G401 (cell line): ENCODE measurements at places on chromosomes 16 and 17.

- DNase-seq: no peak
Measured at GRCh38 chr16:25896411-25896810, 204.7 kb downstream of the HS3ST4 start.

DNA sequence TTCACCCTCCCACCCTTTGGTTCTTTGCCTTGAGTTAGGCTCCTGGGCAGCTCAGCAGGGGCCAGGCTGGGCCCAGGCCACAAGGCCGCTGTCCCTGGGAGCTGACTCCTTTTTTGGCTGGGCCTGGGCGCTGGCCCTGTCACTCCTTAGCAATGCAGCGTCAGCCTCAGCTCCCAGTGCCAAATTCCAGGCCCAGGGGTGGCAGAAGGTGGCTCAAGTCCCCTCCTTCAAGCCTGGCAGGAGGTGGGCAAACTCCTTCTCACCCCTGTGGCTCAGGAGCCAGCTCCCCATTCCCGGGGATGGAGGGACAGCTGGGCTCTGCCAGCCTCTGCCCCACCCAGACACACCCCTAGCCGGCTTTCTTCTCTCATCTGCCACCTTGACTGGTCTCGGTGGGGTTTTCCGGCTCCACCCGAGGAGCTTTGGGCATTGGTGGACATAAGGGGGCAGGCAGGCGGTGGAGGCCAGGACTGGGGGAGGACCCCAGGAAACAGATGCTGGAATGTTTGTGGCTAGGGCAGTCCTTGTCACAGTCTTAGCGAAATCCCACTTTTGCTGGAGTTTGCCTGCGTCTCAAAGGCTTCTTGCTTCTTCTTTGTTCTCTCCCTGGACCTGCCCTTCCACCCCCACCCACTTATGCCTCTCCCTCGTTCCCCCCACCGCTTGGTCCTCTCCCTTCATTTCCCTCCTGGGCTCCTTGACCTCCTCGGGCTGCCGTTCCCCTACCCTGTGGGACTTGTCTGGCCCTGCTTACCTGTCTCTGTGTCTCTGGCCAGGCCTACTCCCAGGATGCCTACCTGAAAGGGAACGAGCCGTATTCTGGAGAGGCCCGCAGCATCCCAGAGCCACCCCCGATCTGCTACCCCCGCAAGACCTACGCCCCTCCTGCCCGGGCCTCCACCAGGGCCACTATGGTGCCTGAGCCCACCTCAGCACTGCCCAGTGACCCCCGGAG lies 37.4 kb downstream of the ARHGAP23 start:
- DNase-seq: peak; percentile 68

- peak; percentile 12 for DNase-seq
Measured at GRCh38 chr16:68447653-68448359, 502 bp downstream of the SMPD3 start.

GRCh38 chr17:57667461-57667923 lies 77.6 kb downstream of the CCDC182 start:
- no peak for DNase-seq

DNA sequence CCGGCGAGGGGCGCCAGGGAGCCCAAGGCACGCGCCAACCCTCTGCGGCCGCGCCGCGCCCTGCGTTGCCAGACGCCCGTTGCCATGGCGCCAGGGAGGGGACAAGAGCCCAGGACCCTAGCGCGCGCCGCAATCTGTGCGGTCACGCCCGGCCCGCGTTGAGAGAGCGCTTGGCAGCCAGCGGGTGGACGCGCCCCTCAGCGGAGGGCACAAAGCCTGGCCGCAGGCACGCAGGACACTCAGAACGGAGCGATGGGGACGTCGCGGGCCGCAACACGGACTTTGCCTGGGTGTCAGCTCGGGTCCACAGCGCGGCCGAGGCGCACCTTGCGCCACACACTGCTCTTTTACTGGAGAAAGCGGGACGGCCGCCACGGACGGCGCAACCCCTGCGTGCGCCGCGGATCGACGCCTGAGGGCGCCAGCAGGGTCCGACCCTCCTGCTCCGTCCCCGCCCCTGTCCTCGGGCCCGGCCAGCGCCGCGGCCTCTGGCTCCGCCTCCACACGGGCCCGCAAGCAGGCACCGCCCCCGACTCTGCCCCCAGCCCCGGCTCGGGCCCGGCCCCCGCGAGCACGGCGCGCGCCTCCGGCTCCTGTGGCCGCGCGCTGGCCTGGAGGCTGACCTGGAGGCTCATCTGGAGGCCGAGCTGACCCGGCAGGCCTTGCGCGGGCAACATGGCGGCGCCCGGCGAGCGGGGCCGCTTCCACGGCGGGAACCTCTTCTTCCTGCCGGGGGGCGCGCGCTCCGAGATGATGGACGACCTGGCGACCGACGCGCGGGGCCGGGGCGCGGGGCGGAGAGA lies at the start of gene GFER:
Gene GFER, plus strand, starts transcription at position 650 of the 803 bp plus-strand sequence. Its CDS starts 26 bp downstream, at position 676.
- peak; percentile 86 for DNase-seq

DNA sequence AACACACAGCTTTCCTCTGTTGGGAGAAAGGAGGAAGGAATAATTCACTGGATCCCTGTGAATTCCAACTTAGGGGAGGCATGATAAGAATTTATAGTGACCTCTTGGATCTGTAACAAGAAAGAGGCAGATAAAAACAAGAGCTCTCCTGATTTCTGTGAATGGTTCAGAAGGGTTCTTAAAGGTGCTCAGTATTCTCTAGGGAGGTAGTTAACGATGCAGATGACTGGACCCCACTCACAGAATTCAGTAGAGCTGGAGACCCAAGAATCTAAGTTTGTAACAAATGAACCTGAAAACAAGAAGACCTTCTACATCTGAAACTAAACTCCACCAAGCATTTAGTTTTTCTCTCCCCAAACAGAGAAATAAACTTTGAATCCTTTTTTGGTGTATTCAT lies 8.6 kb downstream of the ZNRF1 start:
- no peak for DNase-seq
